ENCODE measurements at places on chromosomes 2 and 18.

- no peak for DNase-seq
Measured at GRCh38 chr2:96970910-96971309, 15.5 kb downstream of the FAM178B start.

- DNase-seq = no peak
Measured at GRCh38 chr2:42964439-42965083, 172.2 kb upstream of the HAAO start.

GRCh38 chr2:73297151-73297559 lies 3.8 kb upstream of the EGR4 start:
- no peak for DNase-seq

GRCh38 chr18:23812546-23813440 lies 123.5 kb downstream of the LAMA3 start:
- peak; percentile 46 for DNase-seq

DNA sequence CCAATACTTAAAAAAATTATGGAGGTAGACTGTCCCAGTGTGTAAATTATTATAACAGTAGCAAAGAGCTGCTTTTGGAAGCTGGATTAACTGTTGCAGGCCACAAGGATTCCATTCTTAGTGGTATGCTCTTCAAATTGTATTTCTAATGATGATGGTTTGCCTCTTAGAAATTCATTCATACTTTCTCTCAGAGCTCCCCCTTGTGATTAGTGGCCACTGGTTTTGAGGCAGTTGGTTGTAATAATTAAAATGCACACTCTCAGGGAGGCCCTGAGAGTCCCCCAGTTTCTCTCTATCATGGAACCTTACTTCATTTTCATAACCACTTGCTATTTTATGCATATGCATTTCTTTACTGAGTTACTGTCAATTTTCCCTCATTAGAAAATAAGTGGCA lies 122.5 kb downstream of the PLA2R1 start:
- DNase-seq = peak; percentile 16

GRCh38 chr18:26479681-26480079 lies 68.7 kb downstream of the KCTD1 start:
- DNase-seq = no peak

DNA sequence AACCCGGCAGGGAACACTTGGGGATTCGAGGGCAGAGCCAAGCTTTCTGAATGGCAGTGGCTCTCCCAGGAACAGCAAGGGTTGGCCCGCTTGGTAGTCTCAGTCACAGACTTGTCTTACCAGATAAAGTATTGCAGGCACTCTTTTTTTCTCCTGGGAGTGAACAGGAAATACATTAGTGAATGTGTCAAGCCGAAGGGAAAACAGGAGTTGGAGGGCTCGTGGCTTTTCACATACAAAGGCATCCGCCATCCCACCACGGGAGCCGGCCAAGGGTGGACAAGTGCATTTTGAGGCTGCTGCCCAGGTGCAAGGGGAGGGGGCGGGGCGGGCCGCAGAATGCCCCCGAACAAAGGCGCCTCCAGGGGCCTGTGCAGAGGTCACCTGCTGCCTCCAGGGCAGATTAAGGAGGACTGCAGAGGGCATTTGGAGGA lies 163.3 kb upstream of the SIX3 start:
- DNase-seq = no peak

DNA sequence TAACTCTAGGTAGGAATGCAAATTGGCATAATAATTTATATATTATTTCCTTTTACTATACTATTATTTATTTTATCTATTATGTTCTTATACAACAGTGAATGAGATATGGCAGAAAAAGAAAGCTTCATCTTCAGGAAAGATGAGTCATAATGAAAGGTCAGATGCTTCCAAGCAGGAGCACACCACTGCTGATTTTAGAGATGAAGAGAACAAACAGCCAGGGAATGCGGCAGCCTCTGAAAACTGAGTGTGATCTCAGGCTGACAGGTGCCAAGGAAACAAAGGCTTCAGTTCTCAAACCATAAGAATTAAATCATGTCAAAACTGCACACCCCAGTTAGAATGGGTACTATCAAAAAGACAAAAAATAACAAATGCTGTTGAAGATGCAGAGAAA lies 149.0 kb downstream of the CCDC178 start:
- DNase-seq = no peak

GRCh38 chr18:40676668-40677067 lies 1278.4 kb upstream of the PIK3C3 start:
- no peak for DNase-seq

- DNase-seq = no peak
Measured at GRCh38 chr18:27577752-27578151, 392.6 kb upstream of the CHST9 start.

DNA sequence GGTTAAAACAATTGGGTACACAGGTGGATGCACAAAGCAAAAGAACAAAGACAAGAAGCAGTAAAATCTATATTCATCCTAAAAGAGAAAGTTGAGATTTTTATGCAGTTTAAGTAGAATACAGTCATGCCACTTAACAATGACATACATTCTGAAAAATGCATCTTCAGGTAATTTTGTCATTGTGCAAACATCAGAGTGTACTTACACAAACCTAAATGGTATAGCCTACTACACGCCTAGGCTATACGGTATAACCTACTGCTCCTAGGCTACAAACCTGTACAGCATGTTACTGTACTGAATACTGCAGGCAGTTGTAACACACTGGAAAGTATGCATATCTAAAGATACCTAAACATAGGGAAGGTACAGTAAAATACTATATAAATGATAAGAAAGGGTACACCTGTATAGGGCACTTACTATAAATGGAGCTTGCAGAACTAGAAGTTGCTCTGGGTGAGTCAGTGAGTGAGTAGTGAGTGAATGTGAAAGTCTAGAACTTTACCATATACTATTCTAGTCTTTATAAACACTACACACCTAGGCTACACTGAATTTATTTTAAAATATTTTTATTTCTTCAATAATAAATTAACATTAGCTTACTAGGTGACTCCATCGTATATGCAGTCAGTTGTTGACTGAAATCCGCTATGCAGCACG lies 132.9 kb downstream of the BARD1 start:
- DNase-seq = no peak

DNA sequence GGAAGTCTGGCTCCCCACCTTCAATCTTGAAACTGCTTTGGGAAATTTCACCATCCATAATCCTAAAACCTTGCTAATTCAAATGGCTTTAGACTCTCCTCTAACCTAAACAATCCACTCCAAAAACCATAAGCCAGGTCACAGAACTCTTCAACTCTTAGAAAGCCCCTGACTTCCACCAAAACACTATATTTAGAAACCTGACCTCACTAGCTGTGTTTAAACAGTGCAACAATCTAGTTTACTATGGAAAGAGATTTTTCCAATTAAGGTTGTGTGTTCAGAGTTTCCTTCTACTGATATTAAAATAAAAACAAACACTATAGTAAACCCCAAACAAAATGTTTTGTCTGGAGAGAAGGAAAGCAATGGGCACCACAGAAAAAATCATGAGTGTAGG lies 308.1 kb downstream of the OSR1 start:
- DNase-seq = no peak
